Neural crest cell (in vitro differentiated cells): ENCODE measurements at places on chromosomes 12 and 14.
A peak's percentile ranks its signal among the peaks of the same experiment; 100 is the strongest.

- DNase-seq: no peak
Observed at GRCh38 chr12:42097971-42098370, 46.7 kb downstream of the GXYLT1 start.

GRCh38 chr14:104894331-104895206 lies 29.5 kb downstream of the CEP170B start:
- no peak for DNase-seq

GRCh38 chr12:110180591-110181005 lies 56.4 kb downstream of the IFT81 start:
- no peak for DNase-seq

- DNase-seq: no peak
Observed at GRCh38 chr12:12859690-12860089, 31.7 kb upstream of the GPRC5A start.

- DNase-seq: no peak
Observed at GRCh38 chr14:51285120-51285519, 45.1 kb downstream of the TMX1 start.

- DNase-seq: no peak
Observed at GRCh38 chr14:69571449-69572029, 3.1 kb downstream of the CCDC177 start.

- DNase-seq: no peak
Observed at GRCh38 chr14:69118305-69118704, 34.6 kb downstream of the DCAF5 start.

- DNase-seq: no peak
Observed at GRCh38 chr12:51186465-51187085, 13.6 kb upstream of the TFCP2 start.

DNA sequence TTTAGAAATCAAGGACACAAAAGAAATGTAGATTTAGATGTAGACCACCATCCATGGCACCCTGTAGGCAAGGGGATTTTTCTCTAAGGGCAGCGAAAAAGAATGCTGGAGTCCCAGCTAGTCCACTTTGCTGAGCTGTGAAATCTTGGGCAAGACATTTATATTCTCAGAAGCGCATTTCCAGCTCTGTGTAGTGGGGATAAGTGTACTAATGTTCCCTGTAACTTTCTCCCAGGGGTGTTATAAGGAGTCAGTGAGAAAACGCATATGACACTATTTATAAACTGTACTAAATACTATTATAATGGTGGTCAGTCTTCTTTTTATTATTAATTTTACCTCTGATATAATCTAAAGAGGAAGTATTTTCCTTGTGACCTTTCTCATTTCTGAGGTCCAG lies 133.4 kb upstream of the FRMD6 start:
- no peak for DNase-seq

DNA sequence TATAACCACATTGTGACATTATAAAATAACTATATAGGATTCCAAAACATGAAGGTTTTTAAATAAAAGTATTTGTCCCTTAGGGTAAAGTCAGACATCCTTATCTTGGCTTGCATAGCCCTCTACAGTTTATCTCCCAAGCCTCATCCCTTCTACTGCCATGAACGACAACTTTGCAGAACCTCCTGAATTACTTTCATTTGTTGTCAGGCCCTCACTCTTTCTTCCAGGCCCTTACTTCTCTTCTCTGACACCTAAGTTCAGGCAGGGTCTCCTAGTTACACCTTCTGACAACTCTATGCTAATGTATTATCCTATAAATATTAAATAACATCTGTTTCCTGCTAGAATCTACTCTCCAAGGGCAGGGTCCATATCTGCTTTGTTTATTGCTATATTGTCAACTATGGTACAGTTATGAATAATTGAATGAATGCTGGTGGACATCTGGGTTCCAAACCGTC lies 115.7 kb upstream of the MDM1 start:
- no peak for DNase-seq

DNA sequence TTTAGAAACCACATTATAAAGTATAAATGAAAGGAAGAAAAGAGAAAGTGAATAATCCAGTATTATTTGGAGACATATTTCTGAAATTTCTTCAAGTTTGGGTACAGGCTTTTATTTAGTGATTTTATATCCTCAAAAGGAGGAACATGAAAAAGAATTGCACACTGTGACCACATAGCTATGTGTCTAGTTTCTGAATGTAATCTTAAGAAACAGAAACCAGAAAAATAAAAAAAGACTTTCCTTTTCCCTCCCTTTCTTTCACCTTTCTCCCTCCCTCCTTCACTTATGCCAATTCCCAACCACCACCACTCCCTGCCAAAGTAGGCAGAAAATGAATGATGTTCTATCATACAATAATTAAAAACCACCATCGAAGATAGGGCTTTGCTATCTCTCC lies 189.6 kb downstream of the PRKD1 start:
- DNase-seq: no peak

DNA sequence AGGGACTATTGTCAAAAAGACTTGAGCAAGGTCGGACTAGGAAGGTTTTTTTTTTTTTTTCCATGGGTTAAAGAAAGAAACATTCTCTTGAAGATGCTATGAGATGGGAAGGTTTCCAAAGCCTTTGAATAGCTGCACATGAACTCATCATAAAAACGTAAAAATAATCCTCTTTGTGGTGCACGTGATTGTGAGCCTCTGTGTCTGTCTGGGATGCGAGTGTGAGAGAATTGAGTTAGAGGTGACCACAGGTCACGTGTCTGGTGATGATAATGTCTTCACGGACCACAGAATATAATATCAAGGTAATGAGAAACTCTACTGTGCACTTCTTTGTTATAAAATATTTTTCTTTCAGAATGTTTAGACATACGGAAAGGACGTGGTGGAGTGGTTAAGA lies 24.3 kb upstream of the ADGRD1 start:
- no peak for DNase-seq

DNA sequence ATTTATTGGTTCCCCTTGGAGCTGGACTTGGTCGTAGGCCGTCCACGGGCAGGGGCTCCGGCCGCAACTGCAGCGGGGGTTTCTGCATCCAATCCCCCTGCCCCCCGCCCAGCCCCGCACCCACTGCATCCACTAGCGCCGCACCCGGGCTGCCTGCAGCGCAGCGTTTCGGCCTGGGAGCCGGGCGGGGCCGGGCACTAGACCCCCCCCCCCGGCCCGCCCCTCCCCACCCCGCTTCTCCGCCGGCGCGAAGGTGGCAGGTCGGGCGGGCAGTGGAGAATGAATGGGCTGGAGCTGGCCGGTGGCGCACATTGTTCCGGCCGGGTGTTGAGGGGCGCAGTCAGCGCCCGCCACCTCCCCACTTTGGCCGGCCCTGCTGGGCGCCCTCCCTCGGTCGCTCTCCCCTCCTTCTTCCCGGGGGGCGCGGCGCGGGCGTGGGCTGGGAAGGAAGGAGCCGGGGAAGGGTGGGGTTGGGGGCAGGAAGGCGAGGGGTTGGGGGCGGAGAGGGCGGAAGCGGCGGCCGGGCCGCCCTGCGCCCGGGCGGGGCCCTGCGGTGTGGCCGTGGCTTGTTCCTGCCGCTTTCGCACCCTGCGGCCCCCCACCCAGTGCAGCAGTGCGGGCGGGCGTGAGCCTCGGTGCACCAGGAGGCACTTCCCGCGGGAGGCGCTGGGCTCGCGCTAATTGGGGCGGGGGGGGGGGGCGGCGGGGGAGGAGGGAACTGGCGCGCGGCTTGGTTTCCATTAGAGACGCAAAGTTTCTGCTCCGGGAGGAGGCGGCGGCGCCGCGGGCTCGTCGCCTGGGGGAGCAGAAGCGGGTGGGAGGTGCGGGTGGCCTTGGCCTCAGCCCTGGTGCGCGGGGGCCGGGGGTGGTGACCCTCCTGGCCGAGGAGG lies 841 bp downstream of the CALM1 start:
- peak; percentile 40 for DNase-seq

DNA sequence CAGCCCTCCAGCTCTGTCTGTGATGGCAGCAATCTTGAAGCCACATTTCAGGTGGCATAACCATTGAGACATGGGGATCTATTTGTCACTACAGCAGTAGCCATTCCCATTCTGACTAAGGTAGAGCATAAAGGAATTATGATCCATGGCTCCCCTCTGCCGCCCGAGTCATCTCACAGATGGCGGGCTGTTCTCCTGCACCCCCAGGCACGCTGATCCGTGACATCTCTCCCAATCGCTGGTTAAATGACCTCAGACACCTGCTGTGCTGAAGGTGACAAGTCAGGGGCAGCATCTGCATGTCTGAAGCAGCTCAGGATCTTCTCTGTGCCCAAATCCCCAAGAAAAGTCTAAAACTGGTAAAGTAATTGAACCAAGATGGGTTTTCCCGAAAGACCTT lies 124.3 kb downstream of the ZFP36L1 start:
- no peak for DNase-seq

DNA sequence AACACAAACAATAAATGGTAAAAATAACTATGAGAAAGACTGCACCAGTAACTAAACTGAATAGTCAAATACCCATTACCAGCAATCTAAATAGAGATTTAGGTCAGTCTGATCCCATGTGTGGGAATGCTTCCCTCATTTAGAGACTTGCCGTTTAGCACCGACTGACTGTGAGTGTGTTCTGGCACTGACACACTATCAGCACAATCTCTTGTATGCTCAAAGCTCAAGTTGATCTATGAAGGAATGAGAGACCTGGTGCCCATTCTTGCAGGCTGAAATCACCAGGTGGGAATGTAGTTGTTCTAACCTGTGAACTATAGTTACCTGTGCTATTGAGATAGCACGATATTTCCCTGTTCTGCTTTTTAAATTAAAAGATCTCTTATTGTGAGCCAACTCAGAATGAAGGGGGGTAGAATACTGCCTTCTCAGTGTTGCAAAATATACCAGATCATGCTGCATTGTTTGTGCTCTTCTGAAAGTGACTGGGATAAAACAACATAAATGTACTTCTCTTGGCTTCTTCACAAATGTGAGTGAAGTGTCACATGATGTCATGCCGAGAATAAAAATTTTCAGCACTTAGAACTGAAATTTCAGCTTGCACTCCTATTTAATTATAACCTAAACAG lies 99.6 kb downstream of the LIN7A start:
- no peak for DNase-seq

- no peak for DNase-seq
Observed at GRCh38 chr14:100323942-100324307, 786 bp downstream of the SLC25A47 start.

DNA sequence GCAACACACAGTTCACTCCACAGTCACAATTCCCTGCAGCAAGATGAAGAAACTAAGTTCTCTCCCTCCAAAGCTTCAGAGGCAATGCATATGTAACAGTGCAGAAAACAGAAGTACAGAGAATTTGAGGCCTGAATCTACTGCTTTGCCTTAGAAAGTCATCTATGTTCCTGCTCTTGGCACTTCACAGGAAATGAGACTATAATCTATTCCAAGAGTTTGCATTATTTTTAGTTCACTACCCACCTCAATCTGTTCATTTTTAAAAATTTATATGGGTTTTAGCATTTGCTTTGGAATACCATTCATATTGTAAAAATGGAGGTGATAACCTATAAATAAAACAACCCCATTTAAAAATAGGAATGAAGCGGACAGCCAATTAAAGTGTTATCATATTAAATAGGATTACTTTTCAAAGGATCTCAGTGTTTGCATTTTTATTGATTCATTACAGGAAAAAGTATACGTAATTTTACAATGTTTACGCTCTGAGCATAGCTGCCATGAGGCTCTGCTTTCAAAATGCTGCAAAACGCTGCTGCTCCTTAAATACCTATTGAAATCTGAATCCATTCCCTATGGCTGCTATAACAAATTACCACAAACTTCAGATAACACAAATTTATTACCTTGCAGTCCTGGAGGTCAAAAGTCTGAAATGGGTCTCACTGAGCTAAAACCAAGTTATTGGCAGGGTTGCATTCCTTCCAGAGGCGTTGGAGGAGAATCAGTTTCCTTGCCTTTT lies 60.0 kb downstream of the ARMH4 start:
- no peak for DNase-seq
